ENCODE measurements at places on chromosomes 4 and X.

GRCh38 chrX:150581093-150581775 lies 12.8 kb downstream of the MTM1 start:
- DNase-seq: no peak

- no peak for DNase-seq
Measured at GRCh38 chrX:138996268-138996667, 284.8 kb upstream of the FGF13 start.

- DNase-seq: no peak
Measured at GRCh38 chr4:53005149-53005546, 143.0 kb downstream of the RASL11B start.

DNA sequence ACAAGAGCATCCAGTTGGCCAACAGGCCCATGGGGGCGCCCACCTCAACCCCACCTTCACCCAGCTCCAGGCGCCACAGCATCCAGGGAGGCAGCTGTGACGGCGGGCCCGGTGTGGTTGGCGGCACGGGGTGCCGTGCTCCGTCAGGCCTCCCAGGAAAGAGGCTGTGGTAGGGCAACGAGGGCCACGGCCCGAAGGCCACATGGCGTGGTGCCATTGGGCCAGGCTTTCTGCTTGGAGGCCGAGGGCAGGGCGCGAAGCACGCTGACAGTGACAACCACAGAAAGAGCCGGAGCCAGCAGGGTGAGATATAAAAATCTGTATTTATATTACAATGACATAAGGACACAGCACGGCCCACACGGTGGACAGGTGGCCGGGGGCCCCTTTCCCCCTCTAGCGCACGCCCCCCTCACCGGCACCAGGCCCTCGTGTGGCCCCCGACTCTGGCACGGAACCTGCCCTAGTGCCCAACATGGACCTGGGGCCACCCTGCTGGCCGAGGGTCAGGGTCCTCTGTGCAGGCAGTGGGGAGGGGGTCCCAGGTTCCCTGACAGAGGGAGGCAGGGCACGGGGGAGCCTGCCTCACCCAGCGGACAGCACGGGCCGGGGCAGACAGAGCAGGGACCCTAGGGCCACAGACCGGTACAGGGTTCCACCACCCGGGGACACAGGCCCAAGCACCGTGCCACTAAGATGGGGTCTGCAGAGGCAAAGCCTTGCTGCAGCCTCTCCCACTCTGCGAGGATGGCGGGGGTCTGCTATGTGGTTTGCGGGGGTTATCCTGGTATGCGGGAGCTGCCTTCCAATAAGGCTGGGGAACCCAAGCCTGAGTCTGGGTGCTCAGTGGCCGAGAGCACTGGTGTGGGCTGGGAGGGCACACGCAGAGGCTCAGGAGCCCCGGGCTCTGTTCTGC lies 5.5 kb upstream of the HAUS3 start:
- no peak for DNase-seq

DNA sequence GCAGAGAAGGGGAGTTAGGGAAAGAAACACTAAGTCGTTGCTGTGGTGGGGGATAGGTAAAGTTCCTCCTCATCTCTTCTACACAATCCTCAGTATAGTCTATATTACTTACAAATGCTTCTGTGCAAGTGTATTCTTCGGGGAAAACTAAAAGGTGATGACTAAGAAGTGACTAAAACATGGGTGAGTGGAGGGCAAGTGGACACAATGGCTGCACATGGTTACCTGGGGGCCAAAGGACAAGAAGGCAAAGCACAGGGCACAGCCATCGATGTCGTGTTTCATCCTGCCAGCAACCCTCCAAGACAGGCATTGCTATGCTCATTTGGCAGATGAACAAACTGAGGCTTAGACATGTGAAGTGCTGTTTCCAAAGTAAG lies 35.5 kb upstream of the CCKAR start:
- DNase-seq: no peak

DNA sequence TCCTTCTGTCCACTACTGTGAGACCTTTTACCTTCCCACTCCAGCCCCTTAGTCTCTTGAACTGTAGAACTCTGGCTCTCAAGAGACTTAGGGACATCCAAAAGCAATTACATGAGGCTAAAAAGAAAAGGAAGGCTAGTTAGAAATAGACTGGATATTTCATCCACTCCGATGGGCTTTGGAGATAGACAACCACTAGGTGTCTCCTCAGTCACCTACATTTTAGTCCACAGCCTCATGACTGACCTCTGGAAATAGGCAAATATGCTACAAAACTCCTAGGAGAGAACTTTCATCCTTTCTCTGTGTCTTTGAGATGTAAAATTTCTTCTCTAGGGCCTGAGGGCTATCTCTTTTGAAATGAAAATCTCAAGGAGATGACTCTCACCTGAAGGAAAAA lies 45.1 kb upstream of the LAMP2 start:
- no peak for DNase-seq

DNA sequence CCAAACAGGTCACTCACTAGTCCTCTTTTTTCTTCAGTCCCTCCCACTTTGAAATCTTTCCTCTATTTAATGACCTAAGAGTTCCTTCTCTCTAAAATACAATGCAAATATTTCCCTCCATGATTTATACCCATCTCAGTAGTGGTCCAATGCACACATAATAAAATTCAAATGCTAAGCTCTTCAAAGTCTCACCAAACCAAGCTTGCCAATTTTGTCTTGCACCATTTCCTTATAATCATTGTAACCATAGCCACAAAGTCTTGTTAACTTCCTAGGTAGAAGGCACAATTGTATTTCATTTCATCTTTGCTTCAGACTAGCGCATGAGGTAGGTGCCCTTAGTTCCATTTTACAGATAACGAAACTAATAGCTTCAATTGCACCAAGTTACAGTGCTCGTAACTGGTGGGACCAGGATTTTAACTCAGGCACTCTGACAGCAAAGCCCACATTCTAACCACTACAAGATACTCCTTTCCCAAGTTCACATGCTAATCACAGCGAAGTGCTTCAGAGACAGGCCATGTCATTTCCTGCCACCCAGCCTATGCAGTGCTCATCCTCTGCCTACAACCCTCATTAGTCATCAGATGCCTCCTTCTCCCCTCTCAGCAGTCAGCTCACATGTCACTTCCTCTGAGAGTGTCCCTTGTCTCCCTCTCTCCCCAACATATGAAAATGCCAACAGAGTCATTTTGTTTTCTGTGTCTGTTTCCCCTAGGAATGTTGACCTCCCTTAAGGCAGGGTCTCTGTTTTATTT lies 66.9 kb upstream of the PPARGC1A start:
- no peak for DNase-seq

GRCh38 chr4:184824081-184824775 lies 1.5 kb downstream of the ACSL1 start:
- DNase-seq: no peak

GRCh38 chr4:53119680-53120079 lies 246.2 kb downstream of the SCFD2 start:
- no peak for DNase-seq

DNA sequence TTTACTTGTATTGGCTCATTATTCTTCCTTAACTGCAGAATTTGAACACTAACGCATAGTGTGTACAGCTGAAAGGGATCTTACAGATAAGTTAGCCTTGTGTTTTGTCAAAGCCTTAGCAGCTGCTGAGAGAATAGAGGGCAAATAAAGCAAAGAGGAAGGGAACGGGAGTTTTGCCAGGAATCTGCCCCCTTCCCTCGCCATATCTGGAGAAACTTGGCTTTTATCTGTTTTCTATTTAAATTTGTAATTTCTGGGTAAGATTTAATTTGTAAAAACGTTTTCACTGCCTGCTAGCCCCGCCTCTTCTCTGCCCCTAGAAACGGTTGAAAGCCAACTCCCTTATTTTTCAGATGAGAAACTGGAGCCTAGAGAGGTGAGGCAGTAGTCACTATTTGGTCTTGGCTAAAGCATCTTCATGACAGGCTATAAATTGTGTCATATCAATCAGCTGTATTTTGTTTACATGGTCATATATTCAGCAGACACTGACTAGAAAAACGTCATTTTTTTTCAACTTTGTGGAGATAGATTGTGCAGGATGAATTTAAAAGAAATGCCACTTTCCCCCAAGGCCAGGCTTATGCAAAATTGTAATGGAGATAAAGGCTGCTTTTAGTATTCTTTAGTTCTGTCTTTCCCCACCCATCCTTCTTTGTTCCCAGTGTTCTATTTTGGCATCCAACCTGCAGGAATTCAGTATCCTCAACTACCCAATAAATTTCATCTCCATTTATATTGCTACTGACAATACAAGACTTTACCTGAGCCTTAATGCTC lies 319.4 kb downstream of the SH2D1A start:
- no peak for DNase-seq

DNA sequence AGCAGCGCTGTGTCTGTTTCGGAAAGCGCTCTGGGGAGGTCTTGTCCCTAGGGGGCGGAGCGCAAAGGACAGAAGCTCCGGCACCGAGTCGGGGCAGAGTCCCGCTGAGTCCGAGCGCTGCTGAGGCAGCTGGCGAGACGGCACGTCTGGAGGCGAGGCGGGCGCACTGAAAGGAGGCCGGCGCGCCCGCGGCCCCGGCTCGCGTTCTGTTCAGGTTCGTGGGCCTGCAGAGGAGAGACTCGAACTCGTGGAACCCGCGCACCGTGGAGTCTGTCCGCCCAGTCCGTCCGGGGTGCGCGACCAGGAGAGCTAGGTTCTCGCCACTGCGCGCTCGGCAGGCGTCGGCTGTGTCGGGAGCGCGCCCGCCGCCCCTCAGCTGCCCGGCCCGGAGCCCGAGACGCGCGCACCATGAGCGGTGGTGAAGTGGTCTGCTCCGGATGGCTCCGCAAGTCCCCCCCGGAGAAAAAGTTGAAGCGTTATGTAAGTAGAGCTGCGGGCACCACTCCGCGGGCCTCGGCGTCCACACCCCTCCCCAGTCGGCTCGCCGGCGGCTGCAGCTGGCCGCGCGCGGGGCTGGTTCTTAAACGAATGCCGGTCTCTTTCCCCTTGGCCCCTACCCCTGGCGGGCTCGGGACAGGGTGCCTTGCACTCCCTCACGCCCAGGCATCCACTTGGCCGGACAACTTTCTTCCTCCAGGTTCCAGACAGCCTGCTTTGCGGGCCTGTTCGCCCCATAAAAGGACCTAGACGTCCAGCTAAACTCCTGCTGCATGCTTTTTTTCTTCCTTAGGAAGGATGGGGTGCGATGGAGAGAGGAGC lies at the start of gene GAB1:
Gene GAB1 (plus strand): TSS at position 96 of the 819 bp plus-strand sequence. CDS start 313 bp downstream, at position 409.
- peak; percentile 58 for DNase-seq

GRCh38 chrX:98717970-98718369 lies 1692.1 kb downstream of the PCDH19 start:
- DNase-seq: no peak

DNA sequence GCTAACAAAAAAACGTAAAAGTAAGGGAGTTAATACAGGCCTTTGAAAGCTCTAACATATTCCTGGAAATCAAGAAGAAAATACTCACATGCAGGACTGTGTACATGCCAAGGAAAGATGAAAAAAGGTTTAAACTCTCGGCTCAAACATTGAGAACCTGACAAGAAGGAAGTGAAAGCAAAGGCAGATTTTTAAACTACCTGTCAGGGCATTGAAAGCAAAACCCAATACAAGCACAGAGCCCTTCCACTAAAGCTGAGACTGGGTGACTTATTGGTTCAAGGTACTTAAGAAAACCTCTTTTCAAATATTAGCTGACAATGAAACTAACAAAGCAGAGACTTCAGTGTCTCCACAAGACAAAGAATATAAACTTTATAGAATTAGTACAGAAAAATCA lies 313.0 kb upstream of the GRID2 start:
- no peak for DNase-seq

- no peak for DNase-seq
Measured at GRCh38 chrX:56796641-56797395, 67.8 kb downstream of the NBDY start.

DNA sequence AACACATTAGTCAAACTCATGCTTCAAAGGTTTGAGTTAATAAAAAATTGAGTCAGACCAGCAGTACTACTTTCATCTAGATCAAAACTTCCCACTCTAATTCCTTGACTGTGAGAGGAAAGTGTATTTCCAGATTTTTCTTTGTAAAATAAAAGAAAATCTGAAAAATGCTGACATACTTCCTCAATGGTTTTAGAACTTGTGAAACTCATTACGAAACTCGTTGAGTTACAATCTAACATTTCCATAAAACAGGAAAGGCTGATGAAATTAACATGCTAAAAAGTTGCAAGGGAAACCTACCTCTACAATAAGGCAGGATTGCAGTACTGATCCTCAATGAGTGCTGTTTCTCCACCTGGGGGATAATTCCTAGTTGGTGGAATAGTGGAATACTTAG lies 217.8 kb upstream of the HCCS start:
- no peak for DNase-seq

- no peak for DNase-seq
Measured at GRCh38 chrX:115400960-115401359, 111.4 kb downstream of the LUZP4 start.

GRCh38 chrX:130916636-130917422 lies 13.8 kb upstream of the ENOX2 start:
- peak; percentile 26 for DNase-seq
